ENCODE measurements at places on chromosomes 11 and 22. TPM values are rescaled to one million over a fixed set of nuclear protein-coding genes. Genes with fewer than 3 reads are reported as not detected.
A peak's percentile ranks its signal among the peaks of the same experiment; 100 is the strongest.

DNA sequence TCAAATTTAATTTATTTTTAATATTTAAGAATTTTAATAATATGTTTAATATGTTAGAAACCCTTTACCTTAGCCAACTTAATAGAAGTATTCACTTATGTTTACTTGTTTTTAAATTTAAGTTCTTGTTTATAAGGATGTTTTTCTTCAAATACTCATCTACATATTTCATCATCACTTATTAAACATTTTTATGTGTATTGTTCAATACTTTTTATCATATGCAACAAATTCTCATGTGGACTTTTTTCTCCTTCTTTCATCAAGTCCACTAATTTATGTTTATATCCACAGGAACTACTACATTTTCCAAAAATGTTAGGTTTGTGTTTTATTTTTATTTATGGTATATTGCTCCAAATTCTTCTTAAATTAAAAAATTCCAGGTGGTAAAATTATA, 2113.1 kb upstream of the RAG2 start:
- no peak for DNase-seq

DNA sequence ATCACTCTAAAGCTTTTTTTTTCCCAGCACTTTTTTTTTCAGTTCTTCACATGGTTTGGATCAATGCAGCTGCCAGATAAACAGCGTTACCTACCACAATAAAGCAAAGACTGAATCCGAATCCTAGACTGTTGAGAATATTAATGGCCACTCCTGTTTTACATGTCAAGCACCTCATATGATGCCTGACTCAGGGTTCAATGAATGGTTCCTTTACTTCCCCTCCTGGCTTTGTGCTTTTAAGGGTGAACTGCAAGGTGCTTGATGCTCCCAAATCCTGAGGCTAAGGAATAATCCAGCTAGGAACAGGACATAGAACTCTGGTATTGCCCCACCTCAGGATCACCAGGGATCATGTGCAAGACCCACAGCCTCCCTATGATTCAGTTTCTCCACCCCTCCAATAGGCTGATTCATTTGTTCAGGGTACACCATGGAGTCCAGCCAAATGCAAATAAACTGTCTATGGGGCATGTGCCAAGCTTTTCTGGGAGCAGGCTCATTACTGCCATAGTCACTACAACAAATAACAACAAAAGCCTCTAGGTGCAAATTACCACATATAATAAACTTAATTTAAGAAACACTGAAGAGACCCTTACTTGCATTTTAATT, 104.3 kb downstream of the GAB2 start:
- peak; percentile 83 for DNase-seq

NLRP6 gene
- polyA plus RNA-seq, result not detected

GRCh38 chr11:125148743-125149142, 15.8 kb upstream of the PKNOX2 start:
- DNase-seq, result no peak

RIBC2 gene
- polyA plus RNA-seq, result 1.2 TPM

PRR33 gene
- polyA plus RNA-seq, result not detected

DNA sequence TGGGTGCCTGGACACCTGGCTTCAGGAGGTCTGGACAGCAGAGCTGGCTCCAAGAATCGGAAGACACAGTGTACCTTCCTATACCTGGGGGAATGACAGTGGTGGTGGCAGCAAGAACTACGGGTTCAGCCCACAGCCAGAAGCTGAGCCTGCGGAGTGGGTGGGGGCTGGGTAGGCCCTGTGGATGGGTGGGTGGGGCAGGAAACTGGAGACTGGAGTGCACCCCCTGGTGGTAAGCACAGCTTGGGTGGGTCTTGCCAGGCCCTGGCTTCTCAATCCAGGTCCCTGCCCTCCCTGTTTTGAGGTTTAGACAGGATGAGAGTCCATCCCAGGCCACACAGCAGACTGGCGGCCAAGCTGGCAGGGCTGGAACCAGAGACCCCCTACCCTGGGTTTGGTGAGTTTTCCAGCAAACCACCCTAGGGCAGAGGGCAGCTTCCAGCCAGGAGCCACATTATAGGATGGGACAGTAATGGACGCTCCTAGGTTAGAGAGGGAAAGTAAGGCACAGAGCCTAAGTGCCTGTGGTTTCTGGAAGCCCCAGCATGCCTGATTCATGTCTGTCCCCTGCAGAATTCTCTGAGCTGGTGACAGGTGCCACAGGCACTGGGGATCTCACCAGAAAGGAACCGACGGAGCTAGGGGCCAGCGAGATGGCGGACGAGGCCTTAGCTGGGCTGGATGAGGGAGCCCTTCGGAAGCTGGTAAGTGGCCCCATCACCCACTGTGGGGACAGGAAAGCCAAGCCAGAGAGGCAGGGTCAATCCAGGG, 1.7 kb downstream of the SMTN start:
- DNase-seq, result peak; percentile 55

ATXN10 gene
- polyA plus RNA-seq, result 73.2 TPM

- DNase-seq, result no peak
Observed at GRCh38 chr22:46465793-46466192, 71.6 kb downstream of the CELSR1 start.

DNA sequence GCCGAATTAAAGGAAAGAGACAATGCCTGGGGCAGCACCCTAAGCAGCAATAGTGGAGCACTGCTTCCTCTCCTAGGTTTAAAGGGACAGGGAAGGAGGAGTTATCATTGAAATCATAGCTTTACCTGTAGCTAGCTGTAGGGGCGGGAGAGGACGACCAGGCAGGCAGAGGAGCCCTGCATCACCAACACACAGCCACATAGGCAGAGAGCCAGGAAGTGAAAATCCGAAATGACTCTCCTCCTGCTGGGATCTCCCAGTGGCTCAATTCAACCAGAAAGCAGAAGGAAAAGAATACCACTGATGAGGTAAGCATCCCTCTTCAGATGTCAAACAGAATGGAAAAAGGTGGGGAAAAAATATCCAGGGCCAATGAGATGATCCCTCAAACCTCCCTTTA, 20.4 kb downstream of the MRGPRX4 start:
- no peak for DNase-seq

GRCh38 chr11:132595711-132596134, 936.6 kb downstream of the OPCML start:
- no peak for DNase-seq

OR51B5 gene
- polyA plus RNA-seq, result 0.07 TPM

RIC3 gene
- polyA plus RNA-seq, result not detected

GRCh38 chr11:118657709-118658428, 21.6 kb downstream of the TREH start:
- no peak for DNase-seq

- DNase-seq, result no peak
Observed at GRCh38 chr11:123255909-123256308, 60.9 kb upstream of the CLMP start.

GRCh38 chr22:31825513-31825912, 71.7 kb downstream of the DEPDC5 start:
- no peak for DNase-seq

PIWIL4 gene
- 0.76 TPM for polyA plus RNA-seq

DNA sequence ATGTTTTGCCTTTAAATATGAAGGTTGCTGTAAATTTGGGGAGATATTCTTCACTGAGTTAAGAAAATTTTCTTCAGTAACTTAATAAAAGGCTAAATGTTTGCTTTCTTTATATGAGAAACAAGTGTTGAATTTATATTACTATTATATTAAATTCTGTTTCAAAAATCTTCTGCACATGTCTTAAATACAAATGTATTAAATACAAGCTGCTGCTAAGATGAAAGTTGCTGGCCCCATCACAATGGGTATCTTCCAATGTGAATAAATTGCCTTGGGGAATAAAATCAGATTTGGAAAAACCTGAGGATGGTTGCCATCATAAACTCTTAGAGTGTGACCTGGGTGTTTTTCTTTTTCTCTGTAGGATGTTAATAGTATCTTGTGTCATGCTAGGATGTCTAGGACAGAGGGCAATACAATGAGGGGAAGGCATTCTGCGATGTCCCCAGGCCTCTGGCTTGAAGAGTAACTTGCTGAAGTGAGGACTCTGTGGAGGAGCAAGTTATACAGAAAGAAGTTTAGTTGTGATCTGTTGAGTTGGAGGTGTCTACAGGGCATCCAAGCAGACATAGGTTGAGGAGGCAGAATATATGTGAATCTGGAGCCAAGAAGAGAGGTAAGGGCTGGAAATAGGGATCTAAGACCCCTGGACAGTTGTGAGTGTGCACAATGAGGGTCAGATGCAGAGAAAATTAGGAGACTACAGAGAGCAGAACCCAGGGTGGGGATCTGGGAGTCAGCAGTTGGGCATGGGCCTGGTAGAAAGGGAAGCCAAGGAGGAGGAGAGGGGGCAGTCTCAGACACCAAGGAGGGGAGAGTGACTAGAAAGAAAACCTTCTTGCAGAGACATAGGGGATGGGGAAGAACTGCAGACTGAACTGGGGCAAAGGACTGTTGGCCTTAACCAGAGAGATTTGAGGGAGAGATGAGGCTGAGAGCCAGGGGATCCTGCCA, 4.8 kb downstream of the IGLL5 start:
- DNase-seq, result no peak

DNA sequence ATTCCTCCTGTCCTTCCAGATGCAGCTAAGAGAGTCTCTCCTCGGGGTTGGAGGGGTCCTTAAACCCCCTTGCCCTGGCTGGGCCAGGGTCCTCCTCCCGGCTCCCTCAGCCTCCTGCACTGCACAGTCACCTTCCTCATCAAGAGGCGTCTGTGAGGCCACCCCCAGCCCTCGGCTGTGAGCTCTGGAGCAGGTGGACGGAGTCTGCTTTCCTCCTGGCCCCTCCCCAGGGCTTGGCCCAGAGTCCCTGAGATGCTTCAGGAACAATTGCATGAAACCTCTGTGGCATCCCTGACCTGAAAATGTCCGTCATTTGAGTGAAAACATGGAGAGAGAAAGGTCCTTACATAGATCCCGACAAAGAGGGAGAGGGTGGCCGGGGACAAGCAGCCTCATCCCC, 6.7 kb upstream of the FGF3 start:
- no peak for DNase-seq

DNA sequence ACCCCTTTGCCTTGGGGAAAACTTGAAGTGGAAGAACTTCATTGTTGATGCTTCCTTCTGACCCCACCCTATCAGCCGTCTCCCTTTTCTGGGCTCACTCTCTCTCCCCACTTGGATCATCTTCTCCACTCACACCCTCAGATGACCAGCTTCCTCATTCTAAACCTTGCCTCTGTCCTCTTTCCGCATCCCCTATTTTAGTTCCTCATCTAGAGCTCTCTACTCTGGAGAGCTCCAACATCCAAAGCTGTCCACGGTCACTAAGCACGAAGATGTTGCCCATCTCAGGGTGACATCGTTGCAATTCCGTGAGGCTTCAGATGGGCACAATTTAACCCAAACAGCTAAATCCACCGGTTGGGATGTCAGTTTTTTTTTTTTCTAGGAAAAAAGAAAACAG, 31.6 kb upstream of the ME3 start:
- DNase-seq, result no peak

DNA sequence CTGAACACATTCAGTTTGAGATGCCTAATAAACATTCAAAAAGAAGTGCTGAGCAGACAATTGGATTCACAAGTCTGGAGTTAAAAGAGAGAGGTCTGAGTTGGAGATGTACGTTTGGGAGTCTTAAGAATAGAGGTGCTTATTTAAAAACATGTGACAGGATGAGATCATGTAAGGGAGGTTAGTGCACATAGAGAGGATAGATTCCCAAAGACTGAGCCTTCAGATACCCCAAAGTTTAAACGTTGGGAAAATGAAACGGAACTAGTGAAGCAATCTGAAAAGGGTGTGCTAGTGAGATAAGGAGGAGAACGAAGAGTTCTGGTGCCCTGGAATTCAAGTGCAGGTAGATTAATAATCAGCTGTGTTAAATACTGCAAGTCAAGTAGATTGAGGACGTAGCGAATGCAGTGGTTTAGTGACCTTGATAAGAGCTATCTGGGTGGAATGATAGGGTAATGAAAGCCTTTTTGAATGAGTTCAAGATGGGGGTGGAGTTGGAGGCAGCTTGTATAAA, 63.7 kb downstream of the HIPK3 start:
- DNase-seq, result no peak

DNA sequence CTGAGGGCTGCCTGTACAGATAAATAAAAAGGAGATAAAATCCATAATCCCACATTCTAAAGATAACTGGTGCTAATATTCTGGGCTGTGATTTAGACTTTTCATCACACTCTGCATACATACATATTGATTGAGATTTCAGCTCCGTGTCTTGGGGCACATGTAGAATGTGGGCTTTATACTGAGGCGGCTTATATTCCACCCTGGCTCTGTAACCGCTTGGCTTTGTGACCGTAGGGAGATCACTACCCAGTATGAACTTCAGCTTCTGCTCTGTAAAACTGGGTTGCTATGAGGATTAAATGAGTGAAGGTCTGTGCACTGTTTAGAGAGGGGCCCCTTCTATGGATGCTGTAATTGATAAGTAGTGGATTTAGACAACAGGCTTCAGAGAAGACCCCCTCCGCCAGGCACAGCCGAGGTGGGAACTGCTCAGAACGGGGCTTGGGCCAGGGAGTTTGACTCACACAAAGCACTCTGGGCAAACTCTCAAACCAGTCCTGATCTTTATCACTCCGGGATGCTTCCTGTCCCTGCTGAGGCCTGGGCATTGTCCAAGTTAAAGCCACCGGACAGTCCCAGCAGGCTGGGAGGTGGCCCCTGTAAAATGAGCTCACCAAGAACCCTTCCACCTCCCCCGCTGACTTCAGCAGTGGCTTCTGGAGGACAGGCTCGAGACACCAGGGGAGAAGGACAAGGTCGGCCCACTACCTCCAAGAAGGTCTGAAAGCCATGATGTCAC, 17.2 kb downstream of the KIAA1671 start:
- DNase-seq, result peak; percentile 86

CDC42BPG gene
- polyA plus RNA-seq, result 0.19 TPM

GRCh38 chr22:44379817-44380755, 67.3 kb upstream of the SHISAL1 start:
- DNase-seq, result no peak

- no peak for DNase-seq
Observed at GRCh38 chr11:107963091-107963490, 34.8 kb downstream of the RAB39A start.

CBX7 gene
- polyA plus RNA-seq, result 4.0 TPM

GRCh38 chr22:23220485-23221350, 40.4 kb downstream of the BCR start:
- DNase-seq, result peak; percentile 68

GRCh38 chr11:31509051-31509428, 382 bp downstream of the IMMP1L start:
- DNase-seq, result no peak

UCP3 gene
- polyA plus RNA-seq, result 1.1 TPM

- no peak for DNase-seq
Observed at GRCh38 chr22:19799322-19800190, 39.0 kb downstream of the TBX1 start.

DNA sequence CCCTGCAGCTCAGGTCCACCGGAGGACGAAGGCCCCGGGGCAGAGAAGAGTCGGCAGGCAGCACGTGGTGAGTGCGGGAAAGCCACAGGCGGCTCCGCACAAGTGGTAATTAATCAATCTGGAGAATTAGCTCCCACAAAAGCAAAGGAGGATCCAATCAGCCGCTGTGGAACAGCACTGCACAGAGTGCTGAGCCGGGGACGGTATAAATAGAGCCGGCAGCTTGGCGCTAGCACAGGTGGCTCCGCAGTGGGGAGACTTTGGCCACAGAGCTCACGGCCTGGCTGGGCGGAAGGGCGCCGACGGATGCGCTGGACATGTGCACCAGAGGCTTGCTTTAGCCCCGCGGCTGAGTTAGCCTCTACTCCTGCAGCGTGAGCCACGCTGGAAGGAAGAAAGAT, 48.9 kb downstream of the IGSF9B start:
- DNase-seq, result no peak

TRIM22 gene
- 73.5 TPM for polyA plus RNA-seq

OR52E6 gene
- not detected for polyA plus RNA-seq

Measured in endothelial cell of umbilical vein (primary cell).